ENCODE measurements at places on chromosomes 1 and 21. TPM values are rescaled to one million over a fixed set of nuclear protein-coding genes. Genes with fewer than 3 reads are reported as not detected.

DNA sequence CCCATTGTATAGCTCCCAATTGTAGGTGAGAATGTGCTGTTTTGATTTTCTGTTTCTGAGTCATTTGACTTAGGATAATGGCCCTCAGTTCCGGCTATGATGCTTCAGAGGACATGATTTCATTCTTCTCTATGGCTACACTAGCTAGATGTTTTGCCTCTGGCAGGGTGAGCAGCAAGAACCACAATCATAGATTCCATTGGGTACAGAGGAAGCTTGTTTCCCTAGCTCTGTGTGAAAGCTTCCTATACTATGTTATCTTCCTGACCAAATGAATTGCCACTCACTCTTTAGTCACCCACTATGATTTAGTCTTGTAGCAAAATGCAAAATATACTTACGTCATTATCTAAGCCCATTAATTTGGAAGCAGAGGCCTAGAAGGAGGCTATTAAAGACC lies 616.3 kb downstream of the PLA2G4A start:
- H3K27me3 ChIP-seq: no peaks in the 10 kb centered on the region
- H3K4me3 ChIP-seq: no peak overlapping the region
- H3K4me1 ChIP-seq: no peaks in the 10 kb centered on the region
- no peak for DNase-seq
- no peaks in the 10 kb centered on the region for H3K36me3 ChIP-seq

GJA8 gene
- total RNA-seq: not detected

DNA sequence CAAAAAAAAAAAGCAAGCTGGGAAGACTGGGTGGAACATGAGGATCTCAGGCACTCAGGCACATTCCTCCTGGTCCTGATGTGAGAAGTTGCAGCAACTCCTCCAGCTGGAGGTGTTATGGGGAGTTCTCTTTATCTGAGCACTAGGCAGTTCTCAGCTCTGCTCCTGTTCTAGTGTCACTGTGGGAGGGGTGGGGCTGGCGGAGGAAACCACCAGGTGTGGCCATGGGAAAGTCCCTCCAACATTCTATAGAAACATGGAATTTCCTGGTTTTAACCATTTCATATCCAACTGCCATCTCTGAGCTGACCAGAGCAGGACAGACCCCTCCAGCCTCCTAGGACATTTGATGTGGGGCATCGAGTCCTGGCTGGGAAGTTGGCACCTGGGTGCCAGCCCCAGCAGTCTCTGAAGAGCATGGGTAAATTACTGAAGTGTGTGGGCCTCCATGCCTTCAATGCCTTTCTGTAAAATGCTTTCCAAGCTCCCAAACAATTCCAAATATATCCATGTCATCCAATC lies 804 bp upstream of the IKBKE start:
- peaks cover 8% of the 10 kb centered on the region for H3K36me3 ChIP-seq
- H3K27me3 ChIP-seq: no peaks in the 10 kb centered on the region

- H3K4me1 ChIP-seq: no peaks in the 10 kb centered on the region
- no peak overlapping the region for H3K27ac ChIP-seq
- no peak for DNase-seq
- no peaks in the 10 kb centered on the region for H3K27me3 ChIP-seq
- no peak overlapping the region for H3K4me3 ChIP-seq
- no peaks in the 10 kb centered on the region for H3K36me3 ChIP-seq
These were observed 135.6 kb downstream of the DUSP10 start for GRCh38 chr1:221606256-221606655.
